Astrocyte (in vitro differentiated cells and primary cell): ENCODE measurements at places on chromosomes 6 and 20. TPM values are rescaled to one million over a fixed set of nuclear protein-coding genes. Genes with fewer than 3 reads are reported as not detected.

The IL17F gene
- total RNA-seq = not detected in 2 replicates

The NXT1 gene
- total RNA-seq = 17.9 and 19.3 TPM in 2 replicates

The C6orf15 gene
- total RNA-seq = 4.6 and 6.4 TPM in 2 replicates

The SOX4 gene
- total RNA-seq = 94.9 and 108 TPM in 2 replicates

The GJA10 gene
- not detected in 2 replicates for total RNA-seq

The MUC21 gene
- not detected in 2 replicates for total RNA-seq

The MDC1 gene
- 25.2 and 25.4 TPM in 2 replicates for total RNA-seq

The ERVFRD-1 gene
- not detected in 2 replicates for total RNA-seq

The ENPP1 gene
- total RNA-seq = 7.1 and 8.9 TPM in 2 replicates

The SAMD5 gene
- total RNA-seq = 0.36 and 0.93 TPM in 2 replicates
